ENCODE measurements at places on chromosomes 16 and 17.

DNA sequence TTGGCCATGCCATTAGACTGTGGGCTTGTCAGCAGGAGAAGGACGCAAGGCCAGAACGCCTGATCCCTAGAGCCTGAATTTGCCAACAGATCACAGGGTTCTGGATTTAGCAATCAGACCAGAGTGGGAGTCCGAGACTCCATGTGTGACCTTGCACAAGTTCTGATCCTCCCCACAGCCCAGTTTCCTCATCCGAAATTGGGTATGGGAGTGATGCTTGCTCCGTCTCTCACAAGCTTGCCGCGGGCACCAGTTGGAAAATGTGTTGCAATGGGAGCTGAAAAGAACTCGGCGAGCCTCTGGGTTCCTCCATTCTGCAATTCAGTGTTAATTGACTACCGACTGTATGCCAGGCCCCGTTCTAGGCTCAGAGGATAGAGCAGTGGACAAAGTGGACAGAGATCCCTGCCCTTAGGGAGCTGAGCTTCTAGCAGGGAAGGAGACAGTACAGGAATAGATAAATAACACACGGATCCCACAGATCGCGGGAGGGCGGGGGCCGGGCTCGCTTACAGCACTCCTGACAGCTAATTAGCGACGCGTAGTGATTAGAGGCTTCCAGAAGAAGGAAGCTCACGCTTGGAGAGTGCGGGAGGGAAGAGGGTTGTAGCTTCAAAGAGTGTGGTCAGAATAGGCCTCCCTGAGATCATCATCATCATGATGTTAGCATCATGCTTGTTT lies 150.4 kb upstream of the CIBAR2 start:
- no peak for DNase-seq

- no peak for DNase-seq
These were observed 14.0 kb downstream of the ANKRD11 start for GRCh38 chr16:89476379-89476778.

DNA sequence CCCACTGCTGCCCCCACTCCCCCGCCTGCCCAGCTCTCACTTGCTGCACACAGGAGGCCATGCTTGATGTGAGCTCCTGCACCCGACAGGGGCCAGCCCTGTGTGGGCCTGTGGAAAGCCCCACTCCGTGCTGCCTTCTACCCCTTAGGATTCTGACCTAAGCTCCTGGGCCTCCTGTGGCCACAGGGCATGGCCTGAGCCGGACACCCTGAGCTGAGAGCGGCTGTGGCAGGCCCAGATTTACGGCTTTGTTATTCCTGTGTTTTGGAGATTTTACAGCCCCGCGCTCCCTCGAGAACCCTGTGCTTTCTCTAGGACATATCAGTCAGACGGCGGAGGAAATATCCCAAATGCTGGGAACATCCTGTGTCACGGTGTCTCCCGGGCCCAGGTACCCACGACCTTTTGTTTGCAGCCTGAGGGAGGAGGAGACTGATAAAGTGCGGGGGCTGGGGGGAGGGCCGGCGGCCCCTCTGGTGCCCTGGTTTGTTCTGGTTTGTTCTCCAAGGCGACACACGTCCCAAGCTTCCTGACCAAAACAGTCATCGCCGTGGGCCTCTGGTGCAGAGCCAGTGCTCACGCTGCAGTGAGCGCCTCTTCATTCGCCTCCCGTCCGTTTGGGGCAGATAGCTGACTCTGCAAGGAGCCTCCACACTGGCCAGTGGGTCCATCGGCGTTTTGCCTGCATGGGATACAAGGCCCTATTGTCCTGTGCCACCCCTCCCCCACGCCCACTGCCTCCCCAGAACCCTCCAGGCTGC lies 363.4 kb downstream of the C16orf95 start:
- DNase-seq, result no peak

- DNase-seq, result no peak
These were observed 105.3 kb downstream of the SPECC1 start for GRCh38 chr17:20114466-20114865.

DNA sequence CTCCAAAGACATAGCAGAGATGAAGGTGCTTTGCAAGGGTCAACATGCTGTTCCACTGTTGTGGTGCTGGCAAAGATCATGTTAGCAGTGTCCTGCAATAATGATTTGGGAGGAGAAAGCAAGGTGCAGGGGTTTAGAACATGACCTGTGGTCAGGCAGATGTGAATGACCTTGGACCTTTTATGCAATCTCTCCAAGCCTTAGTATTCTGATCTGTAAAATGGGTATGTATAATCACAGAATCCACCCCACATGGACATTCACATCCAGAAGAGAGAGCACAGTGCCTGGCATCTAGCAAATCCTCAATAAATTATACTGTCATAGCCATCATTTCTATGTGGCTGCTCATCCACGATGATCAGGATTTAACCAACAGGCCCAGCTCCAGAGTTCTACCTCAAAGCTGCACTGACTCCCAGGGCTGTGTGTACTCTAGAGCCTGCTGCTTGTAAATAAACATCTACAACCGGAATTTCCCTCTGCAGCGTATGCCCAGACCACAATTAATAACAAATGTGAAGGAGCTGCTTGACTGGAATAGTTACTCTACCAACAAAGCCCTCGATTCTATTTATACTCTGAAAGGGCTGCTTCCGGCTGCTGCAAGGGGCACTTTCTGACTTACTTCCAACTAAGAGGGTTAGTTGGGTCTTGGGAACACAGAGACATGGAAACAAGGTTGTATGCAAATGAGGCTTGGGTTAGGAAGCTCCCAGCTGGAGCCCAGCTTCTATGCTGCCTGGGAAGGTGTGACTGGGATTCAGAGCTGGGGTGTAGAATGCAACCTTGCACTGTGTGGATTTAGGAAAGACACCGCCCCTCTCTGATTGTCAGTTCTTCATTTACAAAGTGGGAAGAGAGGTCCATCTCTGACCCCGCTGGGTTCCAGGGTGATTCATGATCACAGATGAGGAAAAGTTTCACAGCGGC lies 265.2 kb downstream of the XYLT1 start:
- DNase-seq, result no peak

- DNase-seq, result no peak
These were observed 48.0 kb downstream of the PIPOX start for GRCh38 chr17:29090750-29091605.

All from cortex of kidney (tissue), 1 donor.